Stomach (tissue), 19 donors: ENCODE measurements at places on chromosomes 5 and 9. TPM values are rescaled to one million over a fixed set of nuclear protein-coding genes. Genes with fewer than 3 reads are reported as not detected.
A peak's percentile ranks its signal among the peaks of the same experiment; 100 is the strongest.

GRCh38 chr9:102047549-102047948, 309.1 kb upstream of the GRIN3A start:
- H3K27ac ChIP-seq, result no peak overlapping the region
- no peak overlapping the region for H3K4me3 ChIP-seq
- no peaks in the 10 kb centered on the region for H3K27me3 ChIP-seq
- no peaks in the 10 kb centered on the region for H3K36me3 ChIP-seq
- DNase-seq, result no peak
- no peaks in the 10 kb centered on the region for H3K4me1 ChIP-seq

GRCh38 chr5:171600741-171601265, 181.4 kb downstream of the FGF18 start:
- no peaks in the 10 kb centered on the region for H3K4me1 ChIP-seq
- no peaks in the 10 kb centered on the region for H3K27me3 ChIP-seq
- H3K27ac ChIP-seq, result no peak overlapping the region
- no peak for DNase-seq
- H3K36me3 ChIP-seq, result no peaks in the 10 kb centered on the region

- H3K4me1 ChIP-seq, result peaks cover 39% of the 10 kb centered on the region
- H3K4me3 ChIP-seq, result no peak overlapping the region
- peak; percentile 43 for DNase-seq
- no peaks in the 10 kb centered on the region for H3K27me3 ChIP-seq
- H3K27ac ChIP-seq, result peak overlapping the region; percentile 77
These were observed 73.1 kb downstream of the STK10 start for GRCh38 chr5:172114875-172115422.

GRCh38 chr9:91214086-91214485, 147.6 kb downstream of the AUH start:
- H3K27ac ChIP-seq, result no peak overlapping the region
- H3K4me3 ChIP-seq, result no peak overlapping the region
- H3K4me1 ChIP-seq, result peaks cover 15% of the 10 kb centered on the region
- DNase-seq, result no peak
- H3K36me3 ChIP-seq, result peaks cover 21% of the 10 kb centered on the region

DNA sequence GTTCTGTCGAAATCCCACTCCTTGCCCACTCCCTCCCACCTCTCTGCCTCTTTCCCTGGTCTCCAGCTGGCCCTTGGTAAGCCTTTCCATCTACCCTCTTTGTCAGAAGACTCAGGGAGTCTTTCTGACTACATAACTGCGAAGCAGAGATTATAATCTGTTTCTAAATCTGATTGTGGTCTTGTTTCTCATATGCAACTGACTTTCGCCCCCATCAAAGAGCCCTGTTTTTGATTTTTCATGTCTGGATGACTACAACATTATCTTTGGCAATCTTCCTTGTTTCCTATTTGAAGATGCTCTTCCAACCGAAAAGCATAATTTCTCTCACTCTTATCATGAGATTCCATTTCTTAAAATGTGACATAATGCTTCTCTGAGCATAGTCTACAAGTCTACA, 218.2 kb upstream of the ADAMTSL1 start:
- H3K4me3 ChIP-seq, result no peak overlapping the region
- no peak overlapping the region for H3K27ac ChIP-seq
- no peak for DNase-seq
- H3K36me3 ChIP-seq, result no peaks in the 10 kb centered on the region
- H3K27me3 ChIP-seq, result no peaks in the 10 kb centered on the region
- no peaks in the 10 kb centered on the region for H3K4me1 ChIP-seq

GRCh38 chr9:101450931-101451330, 15.4 kb upstream of the ALDOB start:
- H3K36me3 ChIP-seq, result no peaks in the 10 kb centered on the region
- DNase-seq, result no peak
- H3K4me3 ChIP-seq, result no peak overlapping the region
- H3K27me3 ChIP-seq, result no peaks in the 10 kb centered on the region
- H3K27ac ChIP-seq, result no peak overlapping the region

DNA sequence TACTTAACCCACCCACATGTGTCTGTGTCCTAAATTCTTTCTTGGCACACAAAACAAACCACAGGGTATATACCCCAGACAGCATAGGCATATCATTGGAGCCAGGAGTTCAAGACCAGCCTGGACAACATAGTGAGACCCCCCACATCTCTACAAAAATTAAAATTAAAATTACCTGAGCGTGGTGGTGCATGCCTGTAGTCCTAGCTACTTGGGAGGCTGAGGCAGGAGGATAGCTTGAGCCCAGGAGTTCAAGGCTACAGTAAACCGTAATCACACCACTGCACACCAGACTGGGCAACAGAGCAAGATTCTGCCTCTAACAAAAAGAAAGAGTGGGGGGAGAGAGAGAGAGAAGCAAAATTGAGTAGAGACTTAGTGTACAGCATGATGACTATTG, 4.6 kb upstream of the AGTPBP1 start:
- no peak overlapping the region for H3K4me3 ChIP-seq
- DNase-seq, result no peak
- no peak overlapping the region for H3K27ac ChIP-seq
- peaks cover 14% of the 10 kb centered on the region for H3K4me1 ChIP-seq

DNA sequence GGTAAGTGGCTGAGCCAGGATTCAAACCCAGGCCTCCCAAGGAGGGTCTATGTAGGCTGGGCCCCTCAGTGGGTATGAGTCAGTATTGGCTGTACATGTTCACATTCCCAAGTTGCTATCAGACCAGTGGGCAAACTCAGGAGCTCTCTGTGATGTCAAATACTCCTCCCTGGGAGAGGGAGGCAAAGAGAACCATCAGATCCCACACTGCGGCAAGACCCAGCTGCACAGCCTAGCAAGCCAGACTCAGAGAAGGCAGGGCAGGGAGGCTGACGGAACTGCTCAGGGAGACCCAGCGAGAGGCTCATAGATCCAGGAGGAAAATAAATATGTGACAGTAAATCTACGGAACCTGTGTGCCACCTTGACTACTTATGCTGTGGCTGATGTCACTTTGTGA, 42.6 kb upstream of the SAP30L start:
- no peak overlapping the region for H3K27ac ChIP-seq
- DNase-seq, result no peak
- H3K4me3 ChIP-seq, result no peak overlapping the region
- H3K27me3 ChIP-seq, result no peaks in the 10 kb centered on the region

- DNase-seq, result peak; percentile 60
- H3K27me3 ChIP-seq, result no peaks in the 10 kb centered on the region
- H3K36me3 ChIP-seq, result peaks cover 41% of the 10 kb centered on the region
- H3K27ac ChIP-seq, result no peak overlapping the region
- no peaks in the 10 kb centered on the region for H3K4me1 ChIP-seq
These were observed 230.4 kb downstream of the DOCK8 start for GRCh38 chr9:445033-445432.

DNA sequence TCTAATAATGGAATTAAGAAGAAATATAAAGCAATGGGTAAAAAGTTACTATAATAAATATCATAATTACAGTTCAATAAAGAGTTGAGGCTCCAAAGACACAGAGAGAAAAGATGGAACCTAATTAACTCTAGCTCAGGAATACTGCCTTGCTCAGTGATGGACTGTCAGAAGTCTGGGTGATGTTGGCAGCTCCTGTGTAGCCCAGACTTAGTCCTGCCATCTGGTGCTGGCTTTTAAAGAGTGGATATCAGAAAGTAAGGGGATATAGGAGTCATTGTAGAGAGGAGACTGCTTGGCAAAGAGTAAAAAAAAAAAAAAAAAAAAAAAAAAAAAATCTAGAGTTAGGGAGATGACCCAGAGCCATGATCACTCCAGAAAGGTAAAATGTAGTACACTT, 551.9 kb upstream of the DMAC1 start:
- no peaks in the 10 kb centered on the region for H3K27me3 ChIP-seq
- H3K4me1 ChIP-seq, result no peaks in the 10 kb centered on the region
- no peak overlapping the region for H3K4me3 ChIP-seq
- H3K27ac ChIP-seq, result no peak overlapping the region

- no peaks in the 10 kb centered on the region for H3K27me3 ChIP-seq
- H3K36me3 ChIP-seq, result no peaks in the 10 kb centered on the region
- no peak for DNase-seq
- H3K4me1 ChIP-seq, result no peaks in the 10 kb centered on the region
- no peak overlapping the region for H3K4me3 ChIP-seq
- no peak overlapping the region for H3K27ac ChIP-seq
These were observed 74.6 kb downstream of the MARCHF11 start for GRCh38 chr5:16104961-16105360.

DNA sequence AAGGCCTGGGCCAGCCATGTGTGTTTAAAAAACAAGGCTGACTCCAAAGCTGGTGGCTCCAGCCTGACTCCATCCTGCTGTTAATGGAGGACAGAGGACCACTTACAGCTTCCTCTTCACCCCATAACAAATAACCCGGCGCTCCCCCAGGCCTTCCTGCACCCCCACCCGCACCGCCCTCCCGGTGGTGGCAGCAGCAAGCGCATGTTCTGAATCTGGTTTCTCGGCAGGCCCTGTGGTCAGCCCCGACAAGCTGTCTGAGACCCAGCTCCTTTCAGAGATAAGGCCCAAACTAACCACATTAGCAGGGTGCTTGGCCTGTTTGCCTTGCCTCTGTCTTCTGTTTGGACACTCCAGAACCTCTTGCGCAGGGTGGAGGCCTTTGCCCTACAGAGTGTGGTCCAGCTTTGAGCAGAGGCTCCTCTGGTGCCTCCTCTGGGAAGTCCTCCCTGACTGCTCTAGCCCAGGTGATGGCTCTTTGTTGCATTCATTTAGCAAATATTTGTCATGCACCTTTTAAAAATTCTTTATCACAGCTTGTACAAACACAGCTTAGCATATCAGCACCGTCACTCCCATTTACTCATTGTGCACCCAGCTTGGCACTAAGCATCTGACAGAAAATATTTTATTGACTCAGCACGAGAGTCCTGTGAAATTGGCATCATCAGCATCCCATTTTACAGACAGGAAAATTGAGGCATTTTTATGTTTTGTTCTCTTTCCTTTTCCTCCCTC, 78.4 kb downstream of the NDFIP1 start:
- H3K27me3 ChIP-seq, result no peaks in the 10 kb centered on the region
- peak overlapping the region; percentile 77 for H3K27ac ChIP-seq
- peak; percentile 43 for DNase-seq
- H3K4me3 ChIP-seq, result no peak overlapping the region

- DNase-seq, result no peak
- no peak overlapping the region for H3K27ac ChIP-seq
- no peaks in the 10 kb centered on the region for H3K4me1 ChIP-seq
- H3K4me3 ChIP-seq, result no peak overlapping the region
These were observed 57.4 kb downstream of the CFAP95 start for GRCh38 chr9:69877852-69878514.

GRCh38 chr9:34456746-34457145, 1.6 kb downstream of the FAM219A start:
- H3K4me3 ChIP-seq, result peak overlapping the region; percentile 76
- no peak for DNase-seq
- H3K4me1 ChIP-seq, result peaks cover 21% of the 10 kb centered on the region
- H3K36me3 ChIP-seq, result no peaks in the 10 kb centered on the region
- peak overlapping the region; percentile 89 for H3K27ac ChIP-seq

GRCh38 chr9:122609804-122610203, 4.7 kb upstream of the OR1Q1 start:
- no peaks in the 10 kb centered on the region for H3K36me3 ChIP-seq
- no peaks in the 10 kb centered on the region for H3K4me1 ChIP-seq
- no peak overlapping the region for H3K4me3 ChIP-seq
- DNase-seq, result no peak

GRCh38 chr9:97315550-97315949, 8.1 kb downstream of the CCDC180 start:
- H3K27ac ChIP-seq, result no peak overlapping the region
- no peaks in the 10 kb centered on the region for H3K27me3 ChIP-seq
- H3K4me1 ChIP-seq, result no peaks in the 10 kb centered on the region
- DNase-seq, result no peak
- H3K4me3 ChIP-seq, result no peak overlapping the region
- H3K36me3 ChIP-seq, result peaks cover 12% of the 10 kb centered on the region

DNA sequence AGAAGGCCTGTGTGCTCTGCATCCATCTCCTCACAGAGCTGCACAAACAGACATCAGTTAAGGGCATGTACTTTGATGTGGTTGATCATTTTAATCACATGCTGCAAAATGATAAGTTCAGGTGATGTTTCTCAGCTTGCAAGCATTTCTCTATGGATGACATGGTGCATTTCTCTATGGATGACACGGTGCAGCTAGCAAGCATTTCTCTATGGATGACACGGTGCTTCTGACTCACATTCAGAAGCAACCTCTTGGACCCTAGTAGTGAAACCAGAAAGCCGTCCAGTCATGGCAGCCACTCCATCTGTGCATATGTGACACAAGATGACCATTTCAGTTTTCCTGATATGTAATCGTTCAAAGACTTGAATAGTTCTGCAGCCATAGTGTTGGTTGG, 24.1 kb upstream of the RNF20 start:
- no peak for DNase-seq
- no peak overlapping the region for H3K4me3 ChIP-seq
- no peaks in the 10 kb centered on the region for H3K27me3 ChIP-seq
- H3K4me1 ChIP-seq, result peaks cover 10% of the 10 kb centered on the region

DNA sequence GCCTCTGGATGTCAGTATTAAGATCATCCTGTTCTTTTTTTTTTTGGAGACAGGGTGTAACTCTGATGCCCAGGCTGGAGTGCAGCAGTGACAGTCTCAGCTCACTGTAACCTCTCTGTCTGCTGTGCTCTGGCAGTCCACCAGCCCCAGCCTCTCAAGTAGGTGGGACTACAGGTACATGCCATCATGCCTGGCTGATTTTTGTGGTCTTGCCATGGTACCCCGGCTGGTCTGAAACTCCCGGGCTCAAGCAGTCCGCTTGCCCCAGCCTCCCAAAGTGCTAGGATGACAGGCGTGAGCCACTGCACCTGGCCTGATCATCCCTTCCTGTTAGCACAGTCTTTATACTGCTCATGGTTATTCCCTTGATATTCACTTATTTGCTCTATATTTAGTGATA, 3.5 kb downstream of the KDM4C start:
- H3K27ac ChIP-seq, result peak overlapping the region; percentile 36
- no peaks in the 10 kb centered on the region for H3K27me3 ChIP-seq
- H3K4me3 ChIP-seq, result no peak overlapping the region
- peaks cover 22% of the 10 kb centered on the region for H3K4me1 ChIP-seq
- no peaks in the 10 kb centered on the region for H3K36me3 ChIP-seq
- DNase-seq, result no peak

GRCh38 chr5:36073595-36074216, 7.0 kb upstream of the UGT3A2 start:
- peak; percentile 19 for DNase-seq
- H3K27me3 ChIP-seq, result no peaks in the 10 kb centered on the region
- H3K36me3 ChIP-seq, result no peaks in the 10 kb centered on the region
- no peak overlapping the region for H3K4me3 ChIP-seq
- H3K4me1 ChIP-seq, result peaks cover 8% of the 10 kb centered on the region

- H3K27me3 ChIP-seq, result no peaks in the 10 kb centered on the region
- no peak for DNase-seq
- no peaks in the 10 kb centered on the region for H3K36me3 ChIP-seq
- no peak overlapping the region for H3K4me3 ChIP-seq
These were observed 74.3 kb downstream of the ZNF618 start for GRCh38 chr9:113950195-113951031.

GRCh38 chr5:83567741-83568140, 96.2 kb downstream of the VCAN start:
- no peaks in the 10 kb centered on the region for H3K36me3 ChIP-seq
- no peak overlapping the region for H3K27ac ChIP-seq
- H3K4me1 ChIP-seq, result peaks cover 4% of the 10 kb centered on the region
- no peak overlapping the region for H3K4me3 ChIP-seq
- no peaks in the 10 kb centered on the region for H3K27me3 ChIP-seq
- no peak for DNase-seq

- no peaks in the 10 kb centered on the region for H3K27me3 ChIP-seq
- no peaks in the 10 kb centered on the region for H3K4me1 ChIP-seq
These were observed 345.9 kb upstream of the NUDT12 start for GRCh38 chr5:103908336-103909080.

KCNMB1 gene
- total RNA-seq, result 6.1 TPM

SLC6A7 gene
- total RNA-seq, result not detected

IRX4 gene
- not detected for total RNA-seq

IL33 gene
- total RNA-seq, result 77.5 TPM

NXNL2 gene
- not detected for total RNA-seq

FYB1 gene
- 18.7 TPM for total RNA-seq

LRRC19 gene
- total RNA-seq, result not detected

RNF208 gene
- total RNA-seq, result 0.45 TPM

GRM6 gene
- total RNA-seq, result not detected
